Right hindlimb (tissue), 1 donor: ENCODE measurements at places on chromosomes 4 and X.

DNA sequence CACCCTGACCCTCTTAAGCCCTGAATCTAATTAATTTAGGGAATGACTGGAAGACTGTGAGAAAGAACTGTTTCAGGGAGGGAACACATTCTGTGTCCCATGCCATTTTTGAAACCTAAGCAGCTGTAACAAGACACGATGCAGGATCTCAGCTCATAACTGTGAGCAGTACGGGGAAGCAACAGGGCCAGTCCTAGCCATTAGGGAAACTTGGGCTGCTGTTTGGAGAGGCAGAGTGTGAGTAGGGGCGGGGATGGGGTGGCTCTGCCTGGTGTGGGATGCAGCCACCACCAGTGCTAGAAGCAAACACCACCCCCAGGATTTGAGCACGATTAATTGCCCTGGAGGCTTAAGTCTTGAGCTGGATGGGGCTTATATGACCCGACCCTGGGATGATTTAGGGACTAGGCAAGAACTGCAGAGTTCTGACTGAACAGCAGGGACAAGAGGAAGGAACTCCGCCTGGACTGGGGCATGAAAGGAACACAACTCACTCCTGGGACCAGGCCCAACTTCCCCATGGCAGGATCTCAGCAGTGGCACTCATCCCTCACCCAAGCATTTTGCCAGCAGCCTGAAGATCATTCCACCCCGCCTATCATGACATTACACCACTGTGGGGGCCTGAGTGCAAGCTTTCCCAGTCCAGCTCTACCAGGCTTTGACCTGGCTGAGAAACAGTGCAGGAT, 43.1 kb downstream of the ATRX start:
- DNase-seq = no peak

DNA sequence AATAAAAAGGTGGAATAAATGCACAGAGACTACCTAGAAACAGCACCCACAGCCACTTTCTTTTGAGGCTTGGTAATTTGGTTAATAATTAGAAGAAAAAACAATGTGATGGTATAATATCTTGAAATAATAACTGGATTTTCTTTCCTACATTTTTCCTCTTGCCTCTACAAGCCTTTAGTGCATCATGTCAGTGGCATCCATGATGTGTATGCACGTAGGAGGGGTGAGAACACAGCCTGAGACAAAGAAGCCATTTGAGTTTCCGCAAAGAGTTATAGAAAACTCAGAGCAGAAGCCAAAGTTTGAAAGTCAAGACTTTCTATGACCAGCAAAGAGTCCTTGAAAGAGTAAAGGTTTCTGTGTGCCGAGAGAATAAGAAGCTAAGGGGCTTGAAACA, 461.3 kb downstream of the BCOR start:
- DNase-seq = no peak

DNA sequence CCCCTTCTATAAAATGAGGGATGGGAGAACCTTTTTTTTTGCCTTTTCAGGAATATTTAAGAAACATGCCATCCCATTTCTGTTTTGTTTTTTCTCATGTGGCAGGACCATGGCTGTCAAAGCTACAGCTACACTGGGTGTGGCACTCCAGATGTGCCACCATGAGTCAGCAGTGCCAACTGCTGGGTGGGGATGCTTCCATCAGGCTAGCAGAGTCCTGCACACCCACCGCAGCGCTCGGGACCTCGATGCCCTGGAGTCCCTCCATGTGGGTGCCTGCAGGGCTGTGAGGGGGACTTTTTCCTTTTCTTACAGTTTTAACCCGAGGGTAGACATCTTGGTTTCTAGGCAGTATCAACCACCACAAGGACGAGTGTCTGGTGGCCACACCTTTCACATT, 352.6 kb downstream of the NR3C2 start:
- DNase-seq = no peak

- no peak for DNase-seq
Observed at GRCh38 chrX:68146054-68146453, 287.2 kb downstream of the OPHN1 start.

GRCh38 chr4:187128976-187129375, 405.3 kb upstream of the FAT1 start:
- DNase-seq = no peak

DNA sequence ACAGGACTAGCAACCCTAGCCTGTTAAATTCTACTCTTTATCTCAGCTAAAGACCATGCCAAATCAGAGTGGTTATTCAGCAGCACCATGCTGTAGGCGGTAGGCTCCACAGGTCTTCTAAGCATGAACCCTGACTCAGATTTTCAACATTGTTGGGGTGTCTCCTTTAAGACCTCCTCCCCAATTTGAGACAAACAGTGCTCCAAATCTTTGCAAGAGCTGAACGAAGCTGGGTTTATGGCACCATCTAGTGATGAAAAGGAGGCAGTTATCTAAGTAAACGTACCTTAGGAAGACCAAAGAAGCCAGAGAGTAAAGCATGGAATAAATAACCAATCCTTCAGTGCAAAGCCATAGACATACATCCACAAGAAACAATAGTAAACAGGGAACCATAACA, 334.5 kb upstream of the SLC7A11 start:
- DNase-seq = no peak
